ENCODE measurements at places on chromosomes 12 and 14.

GRCh38 chr12:52182384-52182783 is 9.4 kb downstream of the KRT80 start:
- DNase-seq: no peak

GRCh38 chr14:36505181-36505815 is 14.7 kb downstream of the NKX2-1 start:
- no peak for DNase-seq

GRCh38 chr14:75333606-75334548 is 55.2 kb downstream of the FOS start:
- peak; percentile 35 for DNase-seq

GRCh38 chr14:76261371-76261811 is 109.7 kb downstream of the GPATCH2L start:
- DNase-seq: no peak

DNA sequence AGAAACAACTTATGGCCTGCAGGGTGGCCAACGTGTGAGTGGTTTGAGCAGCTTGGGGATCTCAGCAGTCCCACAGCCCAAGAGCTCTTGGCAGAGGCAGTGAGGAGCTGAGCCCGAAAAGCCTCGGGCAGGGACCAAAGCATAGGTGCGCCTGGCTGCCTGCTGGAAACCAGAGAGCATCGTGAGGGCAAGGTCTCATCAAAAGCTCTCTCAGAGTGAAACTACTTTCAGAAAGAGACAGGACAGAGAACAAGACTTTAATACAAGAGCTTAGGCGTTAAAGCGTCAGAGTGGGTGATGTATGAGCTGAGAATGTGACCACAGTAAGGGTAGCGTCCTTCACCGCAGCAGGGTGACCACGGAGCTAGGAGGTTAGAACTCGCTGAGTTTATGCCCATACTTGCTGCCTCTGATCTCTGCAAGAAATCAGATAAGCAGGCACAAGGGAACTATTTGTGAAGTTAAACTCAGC is 30.8 kb downstream of the LGMN start:
- no peak for DNase-seq

DNA sequence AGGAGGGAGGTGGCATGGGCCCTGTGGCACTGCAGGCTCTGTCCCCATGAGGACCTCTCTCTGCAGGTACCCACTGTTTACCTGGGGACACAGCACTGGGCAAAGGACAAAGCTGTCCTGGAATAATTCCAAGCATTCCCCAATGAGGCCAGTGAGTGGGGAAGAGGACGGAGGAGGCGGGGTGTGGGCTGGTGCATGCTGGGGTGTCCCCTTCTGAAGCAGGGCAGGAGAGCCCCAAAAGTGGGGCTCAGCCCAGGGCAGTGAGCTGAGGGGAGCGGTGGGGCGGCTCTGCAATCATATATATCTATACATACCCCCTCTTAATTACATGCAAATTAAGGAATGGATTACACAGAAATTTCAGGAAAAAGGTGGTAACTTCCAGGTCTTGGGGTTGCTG is 315.8 kb downstream of the ADGRD1 start:
- no peak for DNase-seq

- no peak for DNase-seq
These were observed 17.3 kb upstream of the RIMKLB start for GRCh38 chr12:8680533-8680932.

DNA sequence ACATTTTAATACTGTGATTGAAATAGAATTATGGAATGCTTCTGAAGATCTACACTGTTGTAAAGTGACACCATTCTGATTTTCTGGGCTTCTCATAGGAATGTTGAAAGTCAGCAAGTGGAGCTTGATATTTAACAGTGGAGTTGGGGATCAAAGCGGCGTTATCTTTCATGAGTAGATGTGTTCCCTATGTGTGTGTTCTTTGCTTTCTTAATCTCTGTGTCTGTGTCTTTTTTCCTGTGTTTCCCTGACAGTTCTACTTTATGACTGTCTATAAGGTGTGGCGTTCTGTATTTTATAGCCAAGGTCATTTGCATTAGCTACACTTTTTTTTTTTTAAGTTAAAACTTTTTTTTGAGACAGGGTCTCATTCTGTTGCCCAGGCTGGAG is 24.7 kb downstream of the SYNE2 start:
- DNase-seq: no peak

GRCh38 chr14:58059126-58059525 is 92.9 kb downstream of the ARMH4 start:
- DNase-seq: no peak

DNA sequence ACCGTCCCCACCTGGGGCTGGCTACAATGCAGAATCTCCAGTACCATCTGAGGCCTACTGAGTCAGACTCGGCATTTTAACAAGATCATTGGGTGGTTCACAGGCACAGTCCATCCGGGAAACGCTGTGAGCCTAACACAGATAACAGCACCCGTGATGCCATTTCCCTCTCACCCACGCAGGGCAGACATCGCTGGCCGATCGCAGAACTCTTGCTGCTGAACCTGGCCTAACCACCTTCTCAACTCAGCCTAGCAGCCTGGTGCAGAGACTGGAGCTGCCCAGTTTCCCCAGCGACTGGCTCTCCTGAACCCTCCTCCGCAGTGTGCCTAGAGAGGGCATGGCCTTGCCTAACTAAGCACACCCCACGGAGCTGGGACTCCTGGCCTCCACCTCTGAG is 83.3 kb downstream of the NCOR2 start:
- no peak for DNase-seq

DNA sequence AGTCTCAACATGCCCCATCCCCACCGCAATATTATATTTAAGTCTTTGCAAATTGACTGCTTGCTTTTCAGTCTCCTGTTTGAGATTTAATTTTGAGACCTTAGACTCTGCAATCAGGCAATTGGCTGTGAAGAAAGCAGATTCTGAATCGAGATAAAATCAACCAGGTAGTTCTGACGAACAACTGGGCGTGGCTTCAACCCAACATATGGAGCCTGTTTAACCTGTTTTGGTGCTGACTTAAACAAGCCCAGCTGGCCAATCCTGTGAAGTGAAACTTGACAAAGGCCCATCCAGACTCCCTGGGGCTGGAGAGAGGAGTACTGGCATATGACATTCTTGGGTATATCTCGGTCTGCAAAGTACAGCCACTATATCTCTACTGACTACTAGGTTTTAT is 9.8 kb upstream of the CIPC start:
- no peak for DNase-seq

- peak; percentile 56 for DNase-seq
These were observed 9.2 kb upstream of the LBHD2 start for GRCh38 chr14:103074729-103075367.

- DNase-seq: no peak
These were observed 78.9 kb upstream of the DICER1 start for GRCh38 chr14:95236221-95236620.

DNA sequence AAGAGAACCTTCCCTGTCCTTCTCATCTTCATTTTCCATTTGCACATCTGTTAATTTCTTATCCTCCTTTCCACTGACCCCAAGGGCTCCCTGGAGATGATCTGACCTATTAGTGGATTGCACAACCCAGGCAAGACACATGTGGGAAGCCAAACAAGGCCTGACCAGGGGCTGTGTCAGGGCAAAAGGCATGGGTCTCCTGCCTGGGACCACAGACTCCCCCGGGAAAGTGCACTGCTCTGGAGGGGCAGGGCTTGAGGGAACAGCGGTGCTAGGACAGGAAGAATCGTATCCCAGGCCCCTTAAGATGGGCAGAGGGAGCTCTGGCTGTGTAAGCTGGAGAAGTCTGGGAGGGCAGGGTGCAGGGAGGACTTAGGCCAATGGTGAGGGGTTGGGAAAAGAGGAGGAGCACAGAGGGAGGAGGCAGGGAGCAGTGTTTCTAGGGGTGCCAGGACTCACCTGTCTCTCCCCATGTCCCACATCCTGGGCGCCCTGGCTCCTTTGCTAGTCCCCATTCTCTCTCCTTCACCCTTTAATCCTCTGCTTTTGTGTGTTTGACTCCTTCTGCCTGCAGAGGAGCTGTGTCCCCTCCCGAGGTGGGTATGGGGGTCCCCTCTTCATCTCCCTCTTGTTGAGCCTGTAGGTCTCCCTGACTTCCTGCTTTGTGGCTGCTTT is 25.3 kb downstream of the PLEKHG3 start:
- DNase-seq: no peak

- no peak for DNase-seq
These were observed 5.8 kb upstream of the NEMF start for GRCh38 chr14:49858383-49858782.

GRCh38 chr12:38931461-38931860 is 26.1 kb upstream of the CPNE8 start:
- DNase-seq: no peak

Measured in stimulated activated naive CD8-positive, alpha-beta T cell treated with anti-CD3 and anti-CD28 coated beads, Interleukin-15, Interleukin-2, amounts not matched to agents 100 U/mL and 50 U/mL, for 24 hours (primary cell).